ENCODE measurements at places on chromosomes 11 and 22.

DNA sequence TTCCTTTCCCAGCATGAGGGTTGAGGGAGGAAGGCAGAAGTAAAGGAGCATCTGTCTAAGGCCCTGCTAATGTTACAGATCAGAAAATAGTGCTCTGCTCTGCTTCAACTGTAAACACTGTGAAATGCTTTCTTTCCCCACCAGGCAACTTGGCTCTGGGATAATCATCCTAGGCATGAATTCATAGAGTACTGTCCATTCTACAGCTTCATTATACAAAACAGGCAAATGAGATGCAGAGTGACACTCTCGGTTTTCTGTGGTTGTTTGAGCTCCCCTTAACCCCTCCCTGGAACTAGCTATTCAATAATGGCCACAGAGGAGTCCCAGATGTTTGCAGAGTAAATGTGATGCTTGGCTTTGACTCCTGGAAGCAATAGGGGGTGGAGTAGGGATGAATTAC, 184.3 kb upstream of the CTSC start:
- no peak for DNase-seq

DNA sequence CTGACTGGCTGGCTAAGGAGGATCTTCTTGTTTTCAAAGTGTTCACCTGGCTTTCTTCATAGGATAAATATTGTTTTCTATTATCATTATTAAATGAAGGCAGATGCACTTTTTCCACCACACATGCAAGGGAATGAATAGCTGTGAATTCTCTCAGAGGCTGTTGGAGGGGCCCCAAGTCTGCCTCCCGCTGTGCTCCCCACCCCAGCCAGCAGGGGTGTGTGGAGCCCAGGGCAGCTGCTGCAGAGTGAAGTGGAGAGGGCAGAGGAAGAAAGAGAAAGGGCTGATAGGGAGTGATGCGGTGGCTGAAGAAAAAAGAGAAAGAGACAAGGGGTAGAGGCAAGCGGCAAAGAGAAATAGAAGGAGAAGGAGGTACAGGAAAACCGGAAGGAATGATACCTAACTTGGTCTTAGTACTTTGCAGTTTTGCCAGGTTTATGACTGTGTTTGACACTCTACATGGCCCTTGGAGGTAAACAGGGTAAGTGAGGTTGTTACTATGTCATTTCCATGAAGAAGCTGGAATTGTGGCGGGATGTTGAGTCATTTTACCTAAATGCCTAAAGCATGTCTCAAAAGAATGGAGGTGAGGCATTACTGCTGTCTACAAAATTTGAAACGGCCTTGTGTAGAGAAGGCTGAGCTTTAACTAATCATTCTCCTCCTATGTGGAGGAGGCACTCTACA, 145.7 kb upstream of the B3GAT1 start:
- DNase-seq, result no peak

DNA sequence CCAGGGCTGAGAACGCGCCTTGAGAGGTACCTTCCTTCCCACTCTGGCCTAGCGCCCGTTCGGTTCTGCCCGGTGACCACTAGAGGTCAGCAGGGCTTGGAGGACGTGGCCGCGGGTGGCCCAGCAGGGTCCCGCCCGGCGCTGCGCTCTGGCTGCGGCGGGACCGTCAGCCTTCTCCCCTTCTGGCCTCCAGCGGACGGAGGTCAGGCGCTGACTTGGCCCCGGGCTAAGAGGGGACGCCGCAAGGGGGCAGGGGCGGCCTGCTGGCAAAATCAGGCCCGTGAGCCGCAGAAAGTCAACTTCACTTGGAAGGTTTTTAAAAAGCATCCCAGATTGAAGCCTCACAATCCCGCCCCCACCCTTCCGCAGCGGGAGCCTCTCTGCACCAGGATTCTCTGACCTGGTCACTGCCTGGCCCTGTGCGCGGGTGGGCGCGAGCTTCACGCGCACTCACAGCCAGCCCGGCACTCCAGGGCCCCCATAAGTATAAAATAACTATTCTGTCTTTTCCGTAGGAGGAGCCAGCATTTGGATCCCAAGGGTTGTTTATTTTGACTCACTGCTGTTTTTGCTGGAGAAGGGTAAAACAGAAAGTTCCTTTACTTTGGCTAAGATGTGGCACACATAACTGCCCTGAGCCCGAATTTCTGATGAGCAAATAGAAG, 23.2 kb upstream of the ZBTB16 start:
- DNase-seq, result peak; percentile 66

GRCh38 chr11:14577835-14578529, 57.8 kb upstream of the PSMA1 start:
- no peak for DNase-seq

Measured in SW480 (cell line).